PC-3 (cell line): ENCODE measurements at places on chromosomes 11 and 22.

DNA sequence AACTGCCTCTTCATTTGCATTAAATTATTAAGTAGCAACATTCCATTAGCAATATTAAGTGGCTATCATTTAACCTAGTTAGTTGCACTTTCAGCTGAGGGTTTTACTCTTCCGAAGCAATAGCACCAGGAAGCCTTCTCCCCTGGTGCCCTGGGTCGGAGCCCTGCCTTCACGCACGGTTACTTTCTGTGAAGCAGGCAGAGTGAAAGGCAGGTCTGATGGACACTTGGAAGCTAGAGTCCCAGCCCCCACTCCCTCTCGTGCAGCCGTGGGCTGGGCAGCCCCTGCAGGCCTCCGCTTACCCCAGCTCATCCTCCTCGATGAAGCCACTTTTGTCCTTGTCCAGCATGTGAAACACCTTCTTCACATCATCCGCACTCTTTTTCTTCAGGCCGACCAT, 2.0 kb downstream of the PVALB start:
- no peak for DNase-seq

- no peak for DNase-seq
Observed at GRCh38 chr22:48332438-48333322, 1495.0 kb downstream of the BRD1 start.

- no peak for DNase-seq
Observed at GRCh38 chr11:36365907-36366306, 69.8 kb downstream of the PRR5L start.

DNA sequence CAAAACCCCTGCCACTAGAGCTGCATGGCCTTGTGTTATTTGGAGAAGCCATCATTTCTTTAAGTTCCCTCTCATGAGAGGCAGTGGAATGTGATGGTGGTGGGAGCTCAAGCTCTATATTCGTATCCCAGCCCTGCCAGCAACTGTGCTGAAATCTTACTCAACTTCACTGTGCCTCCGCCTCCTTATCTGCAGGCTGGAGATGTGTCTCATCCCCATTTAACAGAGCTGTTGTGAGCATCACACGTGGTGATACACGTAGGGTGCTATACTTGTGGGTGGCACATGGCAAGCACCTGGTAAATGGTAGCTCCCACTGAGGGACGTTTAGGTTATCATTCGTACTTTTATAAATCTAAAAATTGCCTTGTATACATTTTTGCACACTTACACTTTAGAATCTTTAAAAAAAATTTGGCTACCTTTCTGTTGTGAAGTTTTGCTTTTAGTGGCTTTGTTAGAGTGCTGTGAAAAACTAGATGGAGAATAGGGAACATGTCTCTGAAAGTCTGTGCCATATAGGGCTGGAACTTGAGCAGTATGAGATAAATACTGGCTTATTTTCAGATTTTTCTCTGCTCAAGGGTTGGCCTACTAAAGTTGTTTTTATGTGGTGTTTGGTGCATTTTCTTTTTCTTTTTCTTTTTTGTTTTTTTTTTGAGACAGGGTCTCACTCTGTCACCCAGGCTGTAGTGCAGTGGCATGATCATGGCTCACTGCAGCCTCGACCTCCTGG, 23.2 kb downstream of the TNRC6B start:
- DNase-seq = no peak

DNA sequence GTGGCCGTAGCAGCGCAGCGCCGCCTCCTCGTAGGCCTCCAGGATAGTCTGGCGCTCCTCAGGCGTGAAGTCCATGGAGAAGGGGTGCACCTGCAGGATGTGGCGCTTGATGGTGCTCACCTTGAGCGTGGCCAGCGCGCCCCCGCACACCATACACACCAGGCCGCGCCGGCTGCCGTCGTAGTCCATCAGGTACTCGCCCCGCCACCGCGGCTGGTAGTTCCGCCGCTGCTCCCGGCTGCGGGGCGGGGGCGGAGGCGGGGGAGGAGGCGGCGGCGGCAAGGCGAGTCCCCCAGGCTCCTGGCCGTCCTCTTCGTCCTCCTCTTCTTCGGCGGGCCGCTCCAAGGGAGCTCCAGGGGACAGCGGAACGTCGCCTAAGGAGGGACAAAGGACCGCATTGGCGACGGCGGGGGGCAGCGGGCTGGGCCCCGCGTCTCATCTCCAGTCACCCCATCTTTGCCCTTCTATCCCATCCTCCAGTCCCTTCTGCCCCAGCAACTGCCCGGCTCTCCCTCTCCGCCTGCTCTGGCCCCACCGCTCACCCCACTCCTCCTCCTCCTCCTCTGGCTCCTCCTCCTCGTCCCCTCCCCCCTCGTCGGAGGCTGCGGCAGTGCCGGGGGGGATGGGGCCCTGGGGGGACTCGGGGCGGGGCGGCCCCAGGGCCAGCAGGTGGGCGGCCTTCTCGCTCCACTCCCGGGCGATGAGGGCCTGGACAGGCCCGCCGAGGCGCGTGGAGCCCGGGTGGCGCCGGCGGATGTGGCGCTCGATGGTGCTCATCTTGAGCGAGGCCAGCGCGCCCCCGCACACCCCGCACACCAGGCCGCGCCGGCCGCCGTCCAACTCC, 4.9 kb downstream of the ZFTA start:
- DNase-seq = no peak

- no peak for DNase-seq
Observed at GRCh38 chr11:2261436-2262230, 8.8 kb downstream of the ASCL2 start.

- DNase-seq = peak; percentile 46
Observed at GRCh38 chr11:95715777-95716241, 73.8 kb downstream of the FAM76B start.
